ENCODE measurements at places on chromosomes 1 and 21. TPM values are rescaled to one million over a fixed set of nuclear protein-coding genes. Genes with fewer than 3 reads are reported as not detected.

DNA sequence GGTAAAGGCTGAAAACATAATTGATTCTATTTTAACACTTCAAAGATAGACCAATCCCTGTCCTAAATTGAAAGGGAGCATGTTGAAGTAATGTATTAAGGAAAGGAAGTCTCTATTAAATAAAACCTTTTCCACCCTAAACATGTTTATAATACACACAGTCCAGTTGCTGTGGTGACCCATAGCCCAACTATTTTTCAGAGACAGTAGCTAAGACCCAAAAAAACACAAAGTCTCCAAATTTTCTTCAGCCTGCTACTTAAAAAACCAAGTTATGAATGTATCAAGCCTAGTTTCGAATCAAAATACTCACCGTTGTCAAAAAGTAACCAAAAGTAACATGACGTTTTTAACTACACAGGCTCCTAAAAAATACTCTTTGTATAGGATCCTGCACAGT, 1.6 kb downstream of the ELK4 start:
- H3K36me3 ChIP-seq: no peaks in the 10 kb centered on the region
- peak overlapping the region; percentile 96 for H3K4me3 ChIP-seq
- peaks cover 33% of the 10 kb centered on the region for H3K4me1 ChIP-seq
- no peak for DNase-seq
- no peaks in the 10 kb centered on the region for H3K27me3 ChIP-seq
- peak overlapping the region; percentile 100 for H3K27ac ChIP-seq

- no peaks in the 10 kb centered on the region for H3K27me3 ChIP-seq
- DNase-seq: no peak
- H3K4me1 ChIP-seq: 0 out of 2 replicates have a peak, but pooled peaks cover 3% of the 10 kb centered on the region
- no peak overlapping the region for H3K27ac ChIP-seq
- H3K36me3 ChIP-seq: peaks cover 3% of the 10 kb centered on the region
- H3K4me3 ChIP-seq: no peak overlapping the region
Observed at GRCh38 chr1:230507666-230508402, 81.7 kb upstream of the PGBD5 start.

Gene ORC1
- 33.6 TPM for total RNA-seq

DNA sequence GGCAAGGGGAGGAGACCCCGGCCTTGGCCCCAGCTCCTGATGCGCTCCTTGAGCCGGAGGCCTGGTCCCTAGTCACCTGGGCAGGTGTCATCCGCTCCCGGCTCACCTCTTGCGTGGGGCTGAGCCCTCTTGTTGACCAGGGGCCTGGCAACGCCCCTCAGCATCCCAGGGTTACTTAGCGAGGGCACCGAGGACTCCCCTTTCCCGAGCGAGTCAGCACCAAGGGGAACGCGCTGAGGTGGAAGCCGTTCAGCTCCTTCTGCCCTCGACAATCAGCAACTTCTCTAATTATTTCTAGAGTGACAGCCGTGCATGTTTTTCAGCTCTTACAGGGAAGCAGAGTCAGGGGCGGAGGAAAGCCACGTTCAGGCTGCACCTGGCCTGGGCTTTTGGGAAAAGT, 522 bp downstream of the SLC45A1 start:
- H3K36me3 ChIP-seq: no peaks in the 10 kb centered on the region
- peak; percentile 22 for DNase-seq
- peak overlapping the region; percentile 63 for H3K4me3 ChIP-seq
- H3K27ac ChIP-seq: no peak overlapping the region
- H3K4me1 ChIP-seq: peaks cover 38% of the 10 kb centered on the region

DNA sequence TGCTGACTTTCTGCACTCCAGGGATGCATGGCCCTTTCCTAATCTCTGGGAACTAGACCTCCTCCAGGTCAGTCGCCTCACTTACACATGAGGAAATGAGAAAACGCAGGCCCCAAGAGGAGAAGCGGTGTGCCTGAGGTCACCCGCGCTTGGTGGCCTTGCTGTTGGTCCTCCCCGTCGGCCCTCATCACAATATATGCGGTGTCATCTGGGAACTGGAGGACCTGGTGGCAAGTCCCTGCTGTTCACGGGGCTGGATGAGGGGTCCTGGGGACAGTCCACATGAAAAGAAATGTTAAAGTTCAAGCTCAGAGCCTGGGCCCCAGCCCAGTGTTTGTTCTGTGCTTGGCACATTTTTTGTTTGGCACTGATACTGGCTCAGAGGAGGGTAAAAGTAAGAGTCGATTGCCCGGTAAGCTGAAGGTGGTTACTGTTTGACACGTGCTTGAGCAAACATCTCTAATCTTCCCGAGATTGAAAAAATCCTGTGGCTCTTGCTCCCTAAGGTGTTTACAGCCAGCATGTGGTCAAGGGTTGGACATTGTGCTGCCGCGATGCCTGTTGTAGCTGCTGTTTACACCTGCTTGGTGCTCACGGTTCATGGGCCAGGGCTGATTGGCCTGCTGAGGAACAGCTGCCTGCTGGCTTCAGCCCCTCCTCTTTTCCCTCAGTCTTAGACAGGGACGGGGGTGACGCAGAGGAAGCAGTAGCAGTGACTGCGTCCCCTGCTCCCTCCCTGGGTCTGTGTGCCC, 5.2 kb downstream of the COQ8A start:
- peaks cover 4% of the 10 kb centered on the region for H3K36me3 ChIP-seq
- H3K27me3 ChIP-seq: peaks cover 7% of the 10 kb centered on the region
- no peak overlapping the region for H3K4me3 ChIP-seq
- peaks cover 51% of the 10 kb centered on the region for H3K4me1 ChIP-seq
- H3K27ac ChIP-seq: peak overlapping the region; percentile 66

- no peaks in the 10 kb centered on the region for H3K4me1 ChIP-seq
- H3K27ac ChIP-seq: no peak overlapping the region
- DNase-seq: no peak
Observed at GRCh38 chr21:46517361-46517760, 58.7 kb downstream of the DIP2A start.

GRCh38 chr1:226002667-226003501, 3.7 kb upstream of the SDE2 start:
- DNase-seq: peak; percentile 86
- peak overlapping the region; percentile 60 for H3K27ac ChIP-seq
- H3K4me1 ChIP-seq: peaks cover 27% of the 10 kb centered on the region
- peaks cover 2% of the 10 kb centered on the region for H3K36me3 ChIP-seq

- DNase-seq: no peak
- H3K36me3 ChIP-seq: no peaks in the 10 kb centered on the region
- H3K27me3 ChIP-seq: no peaks in the 10 kb centered on the region
- peaks cover 68% of the 10 kb centered on the region for H3K4me1 ChIP-seq
Observed at GRCh38 chr1:38088366-38088765, 41.8 kb upstream of the POU3F1 start.

- H3K4me1 ChIP-seq: peaks cover 18% of the 10 kb centered on the region
- peak; percentile 36 for DNase-seq
- 0 out of 2 replicates have a peak overlapping the region, but pooled peaks have one; percentile 56 for H3K4me3 ChIP-seq
- H3K36me3 ChIP-seq: no peaks in the 10 kb centered on the region
- H3K27ac ChIP-seq: no peak overlapping the region
- no peaks in the 10 kb centered on the region for H3K27me3 ChIP-seq
Observed at GRCh38 chr1:31575369-31576140, 760 bp upstream of the TINAGL1 start.

DNA sequence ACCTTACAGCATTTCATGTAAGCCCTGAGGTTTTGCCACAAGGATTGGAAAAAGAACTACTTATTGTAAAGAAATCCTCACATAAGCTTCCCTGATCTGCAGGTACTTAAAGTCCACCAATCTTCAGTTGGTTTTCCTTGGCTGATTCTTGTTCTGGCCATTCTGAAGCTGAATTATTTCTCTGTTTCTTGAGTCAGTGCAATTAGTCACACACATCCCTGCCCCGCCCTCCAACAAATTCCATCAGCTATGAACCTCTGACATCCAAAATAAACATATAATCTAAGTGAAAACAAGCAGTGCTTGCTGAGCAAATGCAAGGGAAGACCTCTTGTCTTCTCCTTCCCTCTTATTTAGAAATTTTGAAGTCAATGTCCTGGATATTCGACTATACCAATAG, 8.2 kb upstream of the FNDC7 start:
- no peak for DNase-seq
- no peak overlapping the region for H3K27ac ChIP-seq
- H3K4me3 ChIP-seq: no peak overlapping the region
- peaks cover 24% of the 10 kb centered on the region for H3K36me3 ChIP-seq
- no peaks in the 10 kb centered on the region for H3K27me3 ChIP-seq
- no peaks in the 10 kb centered on the region for H3K4me1 ChIP-seq

DNA sequence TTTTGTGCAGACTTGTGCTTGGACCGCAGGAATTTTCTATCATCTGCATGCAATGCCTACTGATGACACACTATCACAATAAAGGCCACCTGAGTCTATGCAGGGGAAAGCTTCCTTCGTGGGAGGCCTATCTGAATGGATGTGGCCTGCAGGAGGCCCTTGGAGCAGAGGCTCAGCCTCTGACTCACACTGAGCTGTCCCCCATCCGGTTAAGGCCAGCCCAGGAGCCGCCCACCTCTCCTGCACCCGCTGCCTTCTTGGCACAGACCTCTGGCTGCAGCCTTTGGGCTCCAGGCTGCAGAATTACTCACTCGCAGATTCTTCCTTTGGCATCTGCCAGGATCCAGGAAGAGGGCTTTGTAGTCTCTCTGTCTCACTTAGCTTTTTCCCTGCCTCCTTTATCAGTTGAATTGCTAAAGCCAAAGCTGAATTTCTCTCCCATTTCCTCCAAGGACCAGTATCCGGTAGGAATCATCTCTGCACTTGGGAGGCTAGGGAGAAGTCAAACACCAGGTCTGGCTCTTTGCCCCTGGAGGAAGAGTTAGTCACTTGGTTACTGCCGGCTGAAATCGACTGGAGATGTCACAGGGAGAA, 65.1 kb upstream of the JUN start:
- peaks cover 30% of the 10 kb centered on the region for H3K4me1 ChIP-seq
- DNase-seq: no peak
- no peaks in the 10 kb centered on the region for H3K36me3 ChIP-seq
- no peak overlapping the region for H3K4me3 ChIP-seq
- H3K27me3 ChIP-seq: no peaks in the 10 kb centered on the region
- no peak overlapping the region for H3K27ac ChIP-seq

GRCh38 chr21:38637161-38637560, 138.9 kb upstream of the ERG start:
- H3K36me3 ChIP-seq: peaks cover 26% of the 10 kb centered on the region
- no peak for DNase-seq
- H3K27ac ChIP-seq: no peak overlapping the region
- no peak overlapping the region for H3K4me3 ChIP-seq
- H3K27me3 ChIP-seq: peaks cover 43% of the 10 kb centered on the region

Gene FMO2
- not detected for total RNA-seq

Gene SPRR2A
- total RNA-seq: not detected

- DNase-seq: no peak
- peaks cover 3% of the 10 kb centered on the region for H3K36me3 ChIP-seq
- H3K4me3 ChIP-seq: no peak overlapping the region
- H3K4me1 ChIP-seq: no peaks in the 10 kb centered on the region
Observed at GRCh38 chr1:33943978-33944377, 80.1 kb downstream of the HMGB4 start.

DNA sequence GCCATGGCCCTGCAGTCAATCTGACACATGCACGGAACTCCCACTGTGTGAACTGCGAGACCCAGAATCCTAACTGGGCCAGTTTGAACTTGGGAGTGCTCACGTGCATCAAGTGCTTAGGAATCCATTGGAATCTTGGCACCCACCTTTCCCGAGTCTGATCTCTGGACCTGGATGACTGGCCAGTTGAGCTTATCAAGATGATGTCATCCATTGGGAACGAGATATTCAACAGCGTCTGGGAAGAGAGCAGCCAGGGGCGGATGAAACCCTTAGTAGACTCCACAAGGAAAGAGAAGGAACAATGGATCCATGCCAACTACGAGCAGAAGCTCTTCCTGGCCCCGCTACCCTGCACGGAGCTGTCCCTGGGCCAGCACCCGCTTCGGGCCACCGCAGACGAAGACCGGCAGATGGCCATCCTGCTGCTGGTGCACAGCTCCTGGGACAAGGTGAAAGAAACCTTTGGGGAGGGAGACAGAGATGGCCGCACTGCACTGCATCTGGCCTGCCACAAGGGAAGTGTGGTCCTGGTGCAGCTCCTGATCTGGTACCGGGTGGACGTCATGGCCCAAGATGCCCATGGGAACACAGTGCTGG, 3.1 kb upstream of the TDRD5 start:
- peaks cover 26% of the 10 kb centered on the region for H3K4me1 ChIP-seq
- H3K36me3 ChIP-seq: no peaks in the 10 kb centered on the region
- no peak for DNase-seq
- H3K4me3 ChIP-seq: no peak overlapping the region

GRCh38 chr1:21703318-21703963, 34.3 kb upstream of the RAP1GAP start:
- no peak overlapping the region for H3K4me3 ChIP-seq
- no peaks in the 10 kb centered on the region for H3K27me3 ChIP-seq
- H3K36me3 ChIP-seq: peaks cover 43% of the 10 kb centered on the region

GRCh38 chr1:54481201-54481884, 66.7 kb upstream of the ACOT11 start:
- no peak for DNase-seq
- peaks cover 33% of the 10 kb centered on the region for H3K27me3 ChIP-seq
- peaks cover 60% of the 10 kb centered on the region for H3K4me1 ChIP-seq
- H3K27ac ChIP-seq: no peak overlapping the region
- no peak overlapping the region for H3K4me3 ChIP-seq

DNA sequence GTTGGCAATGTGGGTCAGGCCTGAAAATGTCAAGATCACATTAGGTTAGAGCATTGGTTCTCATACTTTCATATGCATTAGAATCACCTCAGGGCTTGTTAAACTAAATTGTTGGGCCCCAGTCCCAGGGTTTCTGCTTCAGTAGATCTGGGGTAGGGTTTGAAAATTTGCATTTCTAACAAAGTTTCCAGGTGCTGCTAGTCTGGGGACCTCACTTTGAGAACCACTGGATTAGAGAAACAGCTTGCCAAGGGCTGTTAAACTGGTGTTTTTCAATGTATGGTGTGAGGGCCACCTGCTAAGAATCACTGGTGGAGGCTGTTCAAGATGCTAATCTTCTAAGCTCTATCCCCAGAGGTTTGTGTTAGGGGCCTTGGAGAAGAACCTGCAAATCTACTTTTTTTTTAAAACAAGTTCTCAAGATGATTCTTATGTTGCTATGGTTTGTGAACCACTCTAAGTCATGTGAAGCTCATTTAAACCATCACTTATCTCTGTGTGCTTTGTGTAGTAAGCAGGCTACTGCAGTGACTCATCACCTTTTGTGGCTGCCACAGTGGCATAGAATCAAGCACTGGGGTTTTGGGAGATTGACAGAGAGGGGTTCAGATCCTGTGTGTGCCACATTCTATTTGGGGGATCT, 152.2 kb downstream of the S1PR1 start:
- no peak overlapping the region for H3K27ac ChIP-seq
- peaks cover 24% of the 10 kb centered on the region for H3K36me3 ChIP-seq
- H3K4me1 ChIP-seq: peaks cover 6% of the 10 kb centered on the region
- H3K4me3 ChIP-seq: no peak overlapping the region
- peaks cover 11% of the 10 kb centered on the region for H3K27me3 ChIP-seq

All from WTC11 (cell line).